ENCODE measurements at places on chromosomes 3 and 15.
A peak's percentile ranks its signal among the peaks of the same experiment; 100 is the strongest.

DNA sequence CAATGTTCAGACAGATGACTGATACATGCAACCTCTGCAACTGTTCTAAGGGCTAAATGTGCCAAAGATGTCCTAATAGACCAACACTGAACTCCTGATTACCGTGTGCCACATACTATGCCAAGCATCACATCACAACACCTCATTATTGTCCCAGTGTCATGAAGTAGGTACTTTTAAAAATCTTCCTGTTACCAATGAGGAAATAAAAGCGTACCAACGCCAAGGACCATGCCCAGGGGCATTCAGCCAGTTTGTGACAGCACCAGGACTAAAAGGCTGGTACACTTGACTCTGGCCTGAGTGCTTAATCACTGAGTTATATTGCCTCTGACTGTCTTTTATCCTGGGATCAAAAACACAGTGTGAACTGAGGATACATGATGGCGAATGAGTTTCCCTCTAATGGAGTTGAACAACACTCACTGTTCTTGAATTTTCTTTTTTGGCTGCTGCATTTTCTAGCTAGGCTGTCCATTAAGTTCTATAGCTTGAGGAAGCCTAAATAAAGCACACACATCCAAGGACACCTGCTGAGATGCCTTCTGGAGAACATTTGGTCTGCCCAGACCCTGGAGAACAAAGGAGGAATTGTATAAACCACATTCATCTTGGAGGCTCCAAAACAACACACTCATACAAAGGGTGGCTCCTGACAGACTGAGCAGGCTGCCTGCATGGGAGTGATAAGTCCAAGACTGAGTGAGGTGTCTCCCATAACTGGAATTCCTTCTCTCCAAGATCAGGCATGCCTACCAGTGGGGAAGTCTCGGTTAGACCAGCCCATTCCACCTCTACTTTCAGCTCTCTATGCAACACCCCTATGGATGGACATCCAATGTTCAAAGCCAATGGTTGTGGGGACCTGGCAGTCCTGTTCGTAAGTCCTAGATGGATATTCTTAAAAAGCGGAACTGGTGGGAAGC lies 126.7 kb upstream of the PRICKLE2 start:
- DNase-seq = peak; percentile 62

DNA sequence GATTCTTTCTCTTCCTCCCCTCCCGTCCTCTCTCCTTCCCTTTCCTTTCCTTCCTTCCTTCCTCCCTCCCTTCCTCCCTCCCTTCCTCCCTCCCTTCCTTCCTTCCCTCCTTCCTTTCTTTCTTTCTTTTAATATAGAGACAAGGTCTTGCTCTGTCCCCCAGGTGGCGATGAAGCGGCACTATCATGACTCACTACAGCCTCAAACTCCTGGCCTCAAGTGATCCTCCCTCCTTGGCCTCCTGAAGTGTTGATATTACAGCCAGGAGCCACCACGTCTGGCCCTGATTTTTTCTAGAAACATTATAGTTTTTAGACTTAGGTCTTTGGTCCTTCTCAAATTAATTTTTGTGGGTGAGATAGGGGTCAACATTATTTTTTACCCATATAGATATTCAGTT lies 15.5 kb downstream of the GRM2 start:
- DNase-seq = no peak

- DNase-seq = no peak
Observed at GRCh38 chr3:187618722-187619121, 51.5 kb downstream of the SST start.

GRCh38 chr3:41569632-41570305 lies 370.5 kb downstream of the CTNNB1 start:
- DNase-seq = no peak

DNA sequence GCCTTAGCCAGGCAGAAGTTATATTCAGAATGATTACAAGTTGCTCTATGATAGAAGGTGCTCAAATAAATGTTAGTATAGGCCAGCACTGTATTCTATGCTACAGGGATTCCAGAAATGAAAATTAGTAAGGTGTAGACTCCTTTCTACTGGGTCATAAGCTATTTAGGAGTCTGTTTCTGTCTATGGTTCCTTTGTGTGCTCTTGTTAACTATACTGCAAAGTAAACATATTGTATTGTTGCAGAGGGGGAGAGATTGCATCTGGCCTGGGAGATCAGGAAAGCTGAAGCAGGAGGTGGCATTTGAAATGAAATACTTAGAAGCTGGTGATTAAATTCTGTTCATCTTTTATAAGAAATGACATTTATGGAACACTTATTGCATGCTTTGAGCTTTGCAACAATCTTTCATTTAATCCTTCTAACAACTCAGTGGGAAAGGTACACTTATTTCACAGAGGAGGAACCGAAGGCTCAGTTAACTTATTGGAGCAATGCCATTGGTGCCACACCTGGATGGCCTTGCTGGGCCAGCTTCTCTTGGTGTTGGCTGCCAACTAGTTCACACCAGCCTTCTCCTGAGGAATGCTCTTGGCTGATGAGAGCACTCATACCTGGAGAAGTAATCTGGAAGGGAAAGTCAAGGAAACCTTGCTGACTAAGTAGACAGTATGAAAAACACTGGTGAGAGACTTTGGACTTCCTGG lies 39.1 kb downstream of the ABHD5 start:
- no peak for DNase-seq

DNA sequence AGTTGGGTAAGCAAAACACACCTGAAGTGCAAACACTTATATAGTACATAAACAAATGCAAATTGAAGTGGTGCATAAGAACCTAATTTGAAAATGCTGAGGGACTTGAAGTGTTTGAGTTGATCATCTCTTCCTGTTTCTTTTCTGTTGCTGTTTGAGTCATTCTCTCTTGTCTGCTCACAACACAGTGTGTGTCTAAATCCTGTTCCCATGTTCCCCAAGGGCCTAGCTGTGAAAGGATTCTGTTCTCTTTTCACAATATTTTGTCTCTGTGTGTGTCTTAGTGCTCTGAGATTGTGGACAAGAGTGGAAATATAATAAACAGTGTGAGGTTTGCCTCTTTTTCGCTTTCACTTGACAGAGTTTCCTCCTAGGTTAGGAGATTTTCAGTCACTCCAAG lies 6.1 kb downstream of the CD96 start:
- DNase-seq = no peak

DNA sequence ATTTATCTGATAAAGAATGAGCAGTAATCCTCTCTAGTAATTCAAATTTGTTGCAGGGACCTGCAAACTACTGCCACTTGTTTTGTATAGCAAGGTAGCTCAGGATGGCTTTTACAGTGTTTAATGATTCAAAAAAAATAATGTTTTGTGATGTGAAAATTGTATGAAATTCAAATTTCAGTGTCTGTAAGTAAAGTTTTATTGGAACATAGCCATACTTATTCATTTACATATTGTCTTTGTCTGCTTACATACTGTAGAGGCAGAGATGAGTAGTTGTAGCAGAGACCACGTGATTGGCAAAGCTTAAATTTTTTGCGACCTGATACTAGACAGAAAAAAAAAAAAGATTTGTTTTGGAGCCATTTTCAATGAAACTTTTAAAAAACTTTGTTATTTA lies 6.5 kb upstream of the UTS2B start:
- DNase-seq = no peak

- DNase-seq = no peak
Observed at GRCh38 chr15:47861111-47861903, 144.0 kb downstream of the SEMA6D start.

DNA sequence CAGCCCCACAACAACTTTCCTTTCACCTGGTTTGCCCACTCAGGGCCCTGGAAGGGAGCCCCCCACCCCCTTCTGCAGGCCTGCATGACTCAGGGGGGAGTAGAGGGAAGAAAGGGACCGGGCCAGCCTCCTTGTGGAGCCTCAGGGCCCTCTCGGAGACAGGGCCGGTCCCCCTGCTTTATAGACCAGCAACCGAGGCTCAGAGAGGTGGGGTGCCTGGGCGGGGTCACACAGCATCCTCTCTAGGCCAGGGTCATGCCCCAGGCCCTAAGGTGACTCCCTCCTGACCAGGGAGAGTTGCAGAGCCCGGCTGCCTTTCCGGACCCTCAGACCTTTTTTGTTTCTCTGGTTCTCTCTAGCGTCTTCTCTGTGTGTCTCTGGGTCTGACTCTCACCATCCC lies 211.3 kb downstream of the TBC1D2B start:
- no peak for DNase-seq

DNA sequence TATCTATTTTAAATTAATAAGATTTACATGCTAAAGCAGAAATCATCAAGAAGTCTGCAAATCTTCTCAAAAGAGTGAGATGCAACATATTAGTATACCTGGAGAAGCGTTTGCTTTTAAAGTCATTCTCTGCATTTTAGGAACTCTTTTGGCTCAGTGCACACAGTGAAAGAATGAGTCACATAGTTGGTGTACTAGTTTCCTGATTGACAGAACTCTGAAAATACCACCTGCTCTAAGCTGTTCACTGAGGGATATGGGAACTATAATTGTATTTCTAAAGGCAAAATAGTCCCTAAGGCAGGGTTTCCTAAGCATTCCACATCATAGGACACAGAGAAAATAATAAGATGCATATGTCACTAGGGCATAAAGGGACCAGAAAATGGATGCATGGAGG lies 838.5 kb downstream of the DIPK2A start:
- no peak for DNase-seq

- peak; percentile 60 for DNase-seq
Observed at GRCh38 chr3:45153658-45154437, 7.7 kb upstream of the CDCP1 start.

GRCh38 chr15:89128320-89129122 lies 40.3 kb downstream of the ABHD2 start:
- DNase-seq = no peak

- DNase-seq = peak; percentile 91
Observed at GRCh38 chr15:72358650-72359171, 17.1 kb downstream of the HEXA start.

All from EL (cell line).